ENCODE measurements at places on chromosomes 1 and 21.

DNA sequence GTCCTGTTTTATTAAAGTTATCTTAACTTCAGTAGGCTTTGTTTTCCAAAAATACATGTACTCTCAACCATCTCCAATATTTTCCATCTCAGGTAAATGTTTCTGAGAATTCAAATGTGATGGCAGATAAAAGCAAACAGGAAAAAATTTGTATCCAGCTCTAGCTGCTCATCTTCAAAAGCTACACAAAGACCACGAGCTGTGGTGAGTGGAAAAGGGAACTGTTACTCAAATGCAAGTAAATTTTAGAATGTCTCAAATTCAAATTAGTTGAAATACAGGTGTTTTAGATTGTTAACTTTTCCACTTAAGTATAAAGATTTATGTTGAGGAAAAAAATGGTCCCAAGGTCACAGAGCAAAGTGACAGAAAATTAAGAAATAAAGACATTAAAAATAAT, 216.0 kb downstream of the SLC45A1 start:
- DNase-seq = no peak

DNA sequence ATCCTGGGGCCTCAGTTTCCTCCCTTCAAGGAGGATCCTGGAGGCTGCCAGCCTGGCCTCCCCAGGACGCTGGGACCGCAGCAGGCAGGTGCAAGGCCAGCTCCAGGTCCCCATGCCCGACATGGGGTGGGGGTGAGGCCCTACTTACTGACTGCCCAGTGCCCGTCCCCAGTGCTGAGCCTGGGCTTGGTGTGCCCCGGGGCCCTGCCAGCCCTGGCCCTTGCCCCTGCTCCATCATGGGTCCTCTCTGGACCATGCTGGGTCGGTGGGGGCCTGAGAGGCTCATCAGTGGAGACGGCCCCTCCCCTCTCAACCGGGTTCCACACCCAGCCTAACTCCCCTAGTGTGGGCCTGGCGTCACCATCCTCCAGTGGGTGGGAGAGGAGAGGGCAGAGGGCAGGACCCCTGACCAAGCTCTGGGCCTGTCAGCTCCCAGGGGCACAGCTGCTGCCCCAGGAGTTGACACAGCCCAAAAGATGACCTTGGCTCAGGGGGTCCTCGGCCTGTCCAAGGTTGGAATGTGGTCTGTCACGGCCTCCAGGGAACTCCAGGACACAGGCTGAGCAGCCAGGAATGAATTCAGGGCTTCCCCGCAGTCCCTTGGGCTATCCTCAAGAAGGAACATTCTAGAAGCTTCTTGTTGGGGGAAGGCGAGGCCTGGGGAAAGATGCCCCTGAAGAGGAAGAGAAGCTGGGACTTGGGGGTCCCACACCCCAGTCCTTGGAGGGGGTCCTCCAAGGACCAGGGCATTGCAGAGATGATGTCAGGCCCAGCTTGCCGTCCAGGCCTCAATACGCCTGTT, 17.6 kb upstream of the ARF1 start:
- DNase-seq = no peak

DNA sequence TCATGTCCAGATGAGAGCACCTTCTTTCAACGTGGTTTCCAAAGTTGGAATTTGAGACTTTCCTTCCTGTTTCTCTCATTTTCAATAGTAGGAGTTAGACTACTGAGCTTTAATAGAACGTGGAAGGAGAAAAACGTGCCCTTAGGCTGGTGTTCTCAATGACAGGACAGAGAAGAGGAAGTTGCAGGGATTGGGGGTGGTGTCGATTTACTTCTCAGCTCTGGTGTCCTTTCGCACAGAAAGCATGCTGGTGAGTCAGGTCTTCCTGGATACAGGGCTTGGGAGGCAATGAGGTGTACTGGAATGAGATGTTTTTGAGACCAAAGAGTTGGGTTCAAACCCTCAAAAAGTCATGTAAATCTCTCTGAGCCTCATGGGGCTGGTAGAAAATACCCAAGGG, 67.1 kb downstream of the HIVEP3 start:
- DNase-seq = no peak

GRCh38 chr1:167263819-167264464, 43.3 kb downstream of the POU2F1 start:
- DNase-seq = no peak

GRCh38 chr21:37797403-37797802, 118.9 kb downstream of the KCNJ6 start:
- no peak for DNase-seq

- no peak for DNase-seq
These were observed 44.3 kb upstream of the ZC3H11B start for GRCh38 chr1:219657186-219657585.

DNA sequence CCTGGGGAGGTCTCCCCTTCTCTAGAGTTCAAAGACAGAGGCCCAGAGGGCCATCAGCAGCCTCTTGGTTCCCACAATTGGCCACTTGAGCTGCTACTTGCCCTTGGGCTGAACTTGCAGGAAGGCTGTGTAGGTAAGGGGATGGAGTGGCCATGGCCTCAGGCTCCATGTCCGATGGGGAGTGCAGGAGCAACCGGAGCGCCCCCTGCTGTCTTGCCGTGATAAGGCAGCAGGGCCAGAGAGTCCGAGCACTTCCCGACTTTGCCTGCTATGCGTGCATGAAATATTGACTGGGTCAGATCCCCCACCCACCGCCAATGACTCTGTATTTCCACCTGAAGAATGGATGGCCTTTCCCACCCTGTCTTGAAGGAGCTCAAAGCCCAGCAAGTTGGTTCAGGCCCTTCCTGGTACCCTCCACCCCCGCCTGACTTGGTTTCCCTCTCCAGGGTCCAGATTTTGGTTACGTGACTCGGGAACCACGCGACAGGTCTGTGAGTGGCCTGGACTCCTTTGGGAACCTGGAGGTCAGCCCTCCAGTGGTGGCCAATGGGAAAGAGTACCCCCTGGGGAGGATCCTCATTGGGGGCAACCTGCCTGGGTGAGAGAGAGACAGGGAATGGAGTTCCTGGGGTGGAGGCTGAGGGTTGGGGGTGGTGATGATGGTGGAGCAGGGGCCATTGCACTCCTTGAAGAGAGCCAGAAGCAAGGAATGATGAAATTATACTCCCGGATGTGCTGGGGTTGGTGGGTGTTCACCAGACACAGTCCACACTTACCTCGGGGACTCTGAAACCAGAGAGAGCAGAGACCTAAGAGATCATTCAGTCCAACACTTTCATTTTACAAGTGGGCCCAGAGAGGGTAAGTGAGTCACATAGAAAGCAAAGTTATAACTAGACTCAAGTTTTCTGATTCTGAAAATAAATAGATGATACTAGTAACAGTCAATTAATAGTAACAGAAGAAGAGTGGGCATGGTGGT, 25.6 kb downstream of the PADI3 start:
- no peak for DNase-seq

DNA sequence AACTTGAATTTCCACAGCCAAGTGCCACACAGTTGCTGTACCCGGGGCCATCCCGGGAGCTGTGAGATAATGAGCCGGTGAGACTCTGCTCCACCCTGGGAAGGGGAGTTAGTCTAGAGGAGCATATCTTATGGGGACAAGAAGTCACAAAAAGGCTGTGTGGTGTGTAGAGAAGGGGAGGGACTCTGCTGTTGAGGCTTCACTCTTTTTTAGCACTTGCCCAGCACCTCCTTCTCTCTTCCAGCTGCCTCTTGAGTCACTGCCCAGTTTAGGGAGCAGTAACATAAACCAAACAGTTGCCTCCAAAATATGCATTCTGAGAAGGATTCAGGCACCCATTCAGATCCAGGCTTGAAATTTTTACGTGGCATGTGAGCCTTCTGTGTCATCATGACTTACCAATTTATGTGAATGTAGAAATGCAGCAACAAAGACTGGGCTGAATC, 744 bp upstream of the WDR26 start:
- DNase-seq = no peak

DNA sequence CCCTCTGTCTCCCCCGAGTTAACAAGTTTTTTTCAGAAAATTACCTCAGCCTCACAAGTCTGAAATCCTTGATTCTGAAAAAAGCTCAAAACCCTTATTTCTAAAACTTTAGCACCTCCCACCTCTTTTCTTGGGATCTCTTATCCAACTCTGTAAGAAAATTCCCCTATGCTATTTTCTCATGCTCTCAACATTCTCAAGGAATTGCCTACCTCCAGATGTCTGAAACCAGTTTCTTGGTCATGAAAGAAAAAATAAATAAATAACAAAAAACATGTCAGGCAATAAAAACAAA, 18.1 kb upstream of the SFPQ start:
- no peak for DNase-seq

- DNase-seq = no peak
These were observed at the start of gene FGR for GRCh38 chr1:27634985-27635367. FGR (minus strand) TSS chr1:27635185; CDS start chr1:27623916, 11,269 bp downstream.

- no peak for DNase-seq
These were observed 90.2 kb upstream of the GRIK3 start for GRCh38 chr1:37124501-37124900.

GRCh38 chr1:65813956-65814355, 21.3 kb downstream of the PDE4B start:
- DNase-seq = no peak

DNA sequence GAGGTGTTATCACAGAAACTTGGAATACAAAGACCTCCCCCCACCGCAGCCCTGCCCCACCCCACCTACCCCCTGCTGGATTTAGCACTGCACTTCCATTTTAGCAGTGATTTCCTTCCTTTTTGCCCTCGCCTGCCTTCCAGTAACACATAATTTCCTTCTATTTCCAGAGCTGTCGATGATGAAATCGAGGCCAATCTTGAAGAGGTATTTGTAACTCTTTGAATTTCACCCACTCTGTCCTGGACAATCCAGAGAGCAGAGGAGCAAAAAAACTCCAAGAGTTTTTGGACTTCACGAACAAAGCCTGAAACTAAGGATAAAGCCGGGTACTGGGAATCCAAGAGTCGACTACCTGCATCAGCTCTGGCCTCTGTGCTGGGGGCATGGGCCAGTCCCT, 49.1 kb downstream of the CAPN2 start:
- DNase-seq = no peak

DNA sequence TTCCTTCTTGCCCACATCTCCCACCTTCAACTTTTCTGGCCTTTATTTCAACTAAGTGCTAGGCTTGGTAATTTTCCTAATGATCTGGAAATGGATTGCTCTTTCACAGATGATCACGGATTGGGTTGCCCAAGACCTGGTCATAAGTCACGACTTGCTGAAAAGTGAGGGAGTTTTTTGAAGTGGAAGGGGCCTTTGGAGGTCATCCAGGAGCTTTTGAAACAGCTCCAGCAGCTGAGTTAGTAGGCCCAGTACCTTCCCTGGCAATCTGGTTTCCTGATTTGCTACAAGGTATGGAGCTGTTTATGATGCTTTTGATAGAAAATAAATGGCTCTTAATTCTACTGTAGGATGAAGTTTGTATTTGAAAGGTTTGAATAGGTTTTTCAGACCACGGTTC, 20.4 kb downstream of the GREM2 start:
- DNase-seq = no peak

DNA sequence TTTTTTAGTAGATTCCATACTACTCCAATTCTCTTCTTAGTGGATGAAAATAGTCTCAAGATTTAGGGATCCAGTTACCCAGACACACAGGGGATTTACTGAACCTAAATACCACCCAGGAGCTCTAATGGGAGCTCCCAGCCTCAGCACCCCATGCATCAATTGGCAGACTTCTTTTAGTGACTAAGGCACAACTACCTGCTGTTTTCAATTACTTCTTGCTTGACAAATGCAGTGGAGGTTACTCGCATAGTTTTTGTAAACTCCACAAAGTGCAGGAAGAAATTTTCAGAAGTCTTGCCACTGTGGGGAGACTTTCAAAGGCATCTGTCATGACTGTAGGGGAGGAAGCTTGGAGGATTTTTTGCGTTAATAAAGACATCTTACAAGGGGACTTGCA, 35.5 kb upstream of the MAP10 start:
- no peak for DNase-seq

DNA sequence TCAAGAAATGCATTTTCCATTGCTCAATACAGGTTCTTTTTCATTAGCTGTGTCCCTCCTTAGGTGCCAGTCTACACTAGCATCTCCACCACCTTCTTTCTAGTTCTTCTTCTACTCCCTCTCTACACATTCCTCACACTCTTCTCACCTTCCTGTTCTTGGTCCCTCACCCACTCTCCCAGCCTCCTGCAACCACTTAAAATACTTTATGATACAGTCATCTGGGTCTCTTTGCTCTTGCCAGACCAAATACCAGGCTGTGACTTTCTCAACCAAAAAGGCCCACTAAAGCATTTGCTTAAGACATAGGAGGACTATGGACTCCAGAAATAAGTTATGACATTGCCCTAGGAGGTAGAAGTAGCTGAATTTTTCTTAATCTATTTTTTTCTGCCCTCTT, 35.1 kb downstream of the PIGM start:
- DNase-seq = no peak

DNA sequence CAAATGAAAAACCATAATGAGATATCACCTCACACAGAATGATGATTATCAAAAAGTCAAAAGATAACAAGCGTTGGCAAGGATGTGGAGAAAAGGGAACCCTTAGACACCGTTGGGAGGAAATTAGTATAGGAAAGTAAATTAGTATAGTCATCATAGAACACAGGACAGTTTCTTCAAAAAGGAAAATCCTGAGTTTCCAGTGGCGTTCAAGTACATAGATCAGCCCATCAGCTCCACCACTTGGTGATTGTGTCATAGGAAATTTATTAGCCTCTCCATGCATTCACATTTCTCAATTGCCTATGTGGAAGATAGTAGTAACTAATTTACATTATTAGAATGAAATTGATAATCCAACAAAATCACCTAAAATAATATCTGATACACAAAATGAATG, 20.8 kb upstream of the GBP2 start:
- DNase-seq = no peak

GRCh38 chr21:31666445-31667010, 7.0 kb downstream of the SOD1 start:
- no peak for DNase-seq

GRCh38 chr1:202880961-202881460, 7.9 kb downstream of the RABIF start:
- no peak for DNase-seq

- DNase-seq = no peak
These were observed 39.9 kb downstream of the PEX14 start for GRCh38 chr1:10514490-10515235.

DNA sequence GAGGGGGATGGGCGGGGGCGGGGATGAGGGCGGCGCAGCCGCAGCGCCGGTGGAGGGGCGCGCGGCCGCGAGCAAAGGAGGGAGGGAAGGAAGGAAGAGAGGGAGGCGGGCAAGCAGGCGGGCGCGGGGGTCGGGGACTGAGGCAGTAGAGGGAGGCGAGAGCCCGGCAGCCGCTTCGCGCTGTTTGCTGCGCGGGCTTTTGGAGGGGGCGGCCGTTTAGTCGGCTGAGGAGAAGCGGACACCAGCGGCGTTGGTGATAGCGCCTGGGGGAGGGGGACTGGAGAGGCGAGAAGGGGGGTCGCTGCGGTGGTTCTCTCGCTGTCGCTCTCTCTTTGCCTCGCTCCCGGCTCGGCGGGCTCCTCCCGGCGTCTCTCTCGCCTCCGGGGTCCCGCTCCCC, at the start of gene HS2ST1:
Gene HS2ST1 (plus strand): TSS at position 35 of the 397 bp plus-strand sequence.
- DNase-seq = no peak

DNA sequence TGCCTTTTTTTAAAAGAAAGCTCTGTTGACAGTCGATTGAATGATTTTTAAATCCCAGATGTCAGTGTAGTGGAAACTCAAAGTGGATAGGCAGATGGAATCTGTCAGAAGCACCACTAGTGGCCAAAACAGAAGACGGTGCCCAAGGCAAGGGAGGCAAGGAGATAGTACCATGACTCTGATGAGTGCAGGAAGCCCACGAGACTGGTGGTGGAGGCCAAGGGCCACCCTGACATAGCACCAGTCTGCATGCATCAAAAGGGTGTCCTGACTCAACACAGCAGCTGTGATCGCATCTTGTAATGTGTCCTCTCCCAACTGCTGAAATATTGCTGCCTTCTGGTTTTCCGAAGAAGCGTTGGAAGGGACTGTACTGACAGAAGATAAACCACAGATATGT, 124.1 kb upstream of the PAPPA2 start:
- no peak for DNase-seq

GRCh38 chr1:11062965-11063401, 3.2 kb upstream of the SRM start:
- no peak for DNase-seq

Measured in stimulated activated CD4-positive, alpha-beta T cell treated with anti-CD3 and anti-CD28 coated beads, Interleukin-1b, Interleukin-23, amount 100 ng/mL, for 1 hour (primary cell).